ENCODE measurements at places on chromosomes 12 and 14. TPM values are rescaled to one million over a fixed set of nuclear protein-coding genes. Genes with fewer than 3 reads are reported as not detected.

Gene CLECL1
- not detected for total RNA-seq

Gene NEUROD4
- not detected for total RNA-seq

Gene NANOG
- total RNA-seq, result not detected

Gene CCDC38
- not detected for total RNA-seq

Gene P2RX2
- total RNA-seq, result not detected

Gene CD4
- total RNA-seq, result not detected

Gene AQP2
- total RNA-seq, result not detected

Gene RITA1
- total RNA-seq, result 25.4 TPM

Gene KRT2
- not detected for total RNA-seq

Gene WASHC3
- 46.3 TPM for total RNA-seq

Gene CLEC4D
- total RNA-seq, result not detected

Gene FSCB
- not detected for total RNA-seq

Gene PLEKHG3
- 56.1 TPM for total RNA-seq

Gene KRT80
- total RNA-seq, result 8.3 TPM

Gene ACRBP
- total RNA-seq, result not detected

Gene TAS2R13
- 0.48 TPM for total RNA-seq

Gene IL22
- total RNA-seq, result not detected

Gene TCL1A
- total RNA-seq, result not detected

Measured in tracheal epithelial cell (primary cell).